ENCODE measurements at places on chromosomes 7 and 10.

DNA sequence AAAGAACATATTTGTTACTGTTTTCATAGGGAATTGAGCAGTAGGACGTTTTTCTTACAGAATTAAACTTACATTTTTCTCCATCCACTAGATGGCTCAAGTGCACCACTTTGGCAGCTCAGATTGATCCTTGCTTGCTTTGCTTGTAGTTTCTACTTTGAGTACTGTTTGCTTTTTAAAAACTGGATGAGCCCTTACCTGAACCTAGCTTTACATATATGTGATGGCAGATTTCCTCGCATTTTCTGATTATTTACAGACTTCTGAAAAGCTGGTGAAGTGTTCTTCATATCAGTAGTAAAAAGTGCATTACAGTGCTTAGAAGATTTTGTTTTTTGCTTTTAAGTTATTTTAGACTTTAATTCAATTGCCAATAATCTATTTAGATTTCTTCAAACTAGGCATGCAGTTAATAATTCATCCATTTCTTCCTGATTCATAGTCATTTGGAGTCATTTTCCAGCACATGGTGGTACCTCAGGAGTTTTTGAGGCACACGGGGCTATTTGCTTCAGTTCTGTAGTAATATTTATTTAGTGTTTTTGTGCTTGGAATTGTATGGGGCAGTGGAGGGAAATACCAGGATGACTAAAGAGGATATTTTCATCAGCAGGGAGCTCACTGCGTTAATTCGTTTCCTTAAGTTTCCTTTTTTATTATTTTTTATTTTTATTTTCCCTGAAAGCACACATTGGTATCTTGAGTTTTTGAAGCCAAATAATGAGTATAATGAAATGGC lies 57.3 kb downstream of the MAPK8 start:
- DNase-seq: peak; percentile 3

DNA sequence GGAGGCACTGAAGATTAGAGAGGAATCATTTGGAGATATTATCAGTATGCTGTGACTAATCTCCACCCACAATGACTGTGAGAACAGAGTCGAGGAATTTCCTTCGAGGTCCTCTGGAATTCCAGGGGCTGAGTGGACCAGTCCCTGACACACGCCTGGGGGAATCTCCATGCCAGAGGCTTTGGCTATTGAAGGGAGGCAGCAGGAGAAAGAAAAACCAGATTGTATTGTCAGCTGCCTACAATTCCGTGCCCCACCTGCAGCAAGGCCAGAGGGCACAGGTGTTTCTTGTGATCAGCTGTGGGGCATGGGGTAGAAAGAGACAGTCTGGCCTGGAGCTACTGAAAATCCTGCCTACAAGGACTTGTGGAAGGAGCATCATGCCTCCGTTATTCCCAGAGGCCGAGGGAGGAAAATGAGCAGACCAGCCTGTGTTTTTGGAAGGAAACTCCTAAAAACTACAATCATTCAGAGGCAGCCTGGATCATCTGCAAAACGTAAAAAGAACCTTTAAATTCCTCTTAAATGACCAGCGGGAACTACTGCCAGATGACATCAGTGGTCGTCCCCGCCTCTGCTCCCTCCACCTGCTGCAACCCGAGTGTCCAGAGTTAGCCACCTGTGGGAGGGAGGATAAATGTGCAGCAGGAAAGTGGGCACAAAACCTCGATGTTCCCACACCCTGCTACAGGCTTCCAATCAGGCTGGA lies 25.4 kb upstream of the ANK3 start:
- no peak for DNase-seq

DNA sequence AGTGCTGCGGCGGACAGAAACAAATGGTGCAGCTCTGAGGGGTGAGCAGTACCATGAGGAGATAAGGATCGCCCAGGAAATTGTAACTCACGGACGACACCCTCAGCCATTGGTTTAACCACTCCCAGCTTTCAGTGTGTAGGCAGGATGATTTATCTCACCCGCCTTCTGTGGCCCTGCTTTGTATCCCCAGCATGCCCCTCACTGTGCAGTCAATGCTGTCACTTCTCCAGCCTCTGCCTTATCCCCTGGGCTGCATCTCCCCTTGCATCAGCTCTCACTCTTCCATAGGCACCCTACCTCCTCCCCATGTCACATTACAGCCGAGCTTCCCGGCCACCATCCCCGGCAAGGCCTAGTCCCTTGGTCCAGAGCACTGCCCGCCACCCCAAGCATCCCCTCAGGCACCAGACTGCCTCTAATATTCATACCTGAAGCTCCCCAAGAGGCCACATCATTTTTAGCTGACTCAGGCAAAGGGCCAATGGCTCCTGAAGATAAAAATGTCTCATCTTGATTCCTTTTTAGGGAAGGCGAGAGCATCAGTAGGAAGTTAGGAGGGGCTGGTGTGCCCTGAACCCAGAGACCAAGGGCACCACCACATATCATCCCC lies 77.1 kb downstream of the CARD11 start:
- DNase-seq: no peak

GRCh38 chr10:92146107-92146506 lies 144.8 kb downstream of the CPEB3 start:
- DNase-seq: no peak

- no peak for DNase-seq
Observed at GRCh38 chr7:71851776-71852498, 560.2 kb downstream of the CALN1 start.

GRCh38 chr10:89789188-89789877 lies 87.9 kb downstream of the KIF20B start:
- DNase-seq: no peak

- DNase-seq: no peak
Observed at GRCh38 chr10:97532935-97533671, 34.4 kb downstream of the UBTD1 start.

GRCh38 chr7:82443036-82443546 lies 486 bp downstream of the CACNA2D1 start:
- no peak for DNase-seq

Measured in GM12891 (cell line).